Naive thymus-derived CD8-positive, alpha-beta T cell (primary cell): ENCODE measurements at places on chromosomes 6 and 20.

DNA sequence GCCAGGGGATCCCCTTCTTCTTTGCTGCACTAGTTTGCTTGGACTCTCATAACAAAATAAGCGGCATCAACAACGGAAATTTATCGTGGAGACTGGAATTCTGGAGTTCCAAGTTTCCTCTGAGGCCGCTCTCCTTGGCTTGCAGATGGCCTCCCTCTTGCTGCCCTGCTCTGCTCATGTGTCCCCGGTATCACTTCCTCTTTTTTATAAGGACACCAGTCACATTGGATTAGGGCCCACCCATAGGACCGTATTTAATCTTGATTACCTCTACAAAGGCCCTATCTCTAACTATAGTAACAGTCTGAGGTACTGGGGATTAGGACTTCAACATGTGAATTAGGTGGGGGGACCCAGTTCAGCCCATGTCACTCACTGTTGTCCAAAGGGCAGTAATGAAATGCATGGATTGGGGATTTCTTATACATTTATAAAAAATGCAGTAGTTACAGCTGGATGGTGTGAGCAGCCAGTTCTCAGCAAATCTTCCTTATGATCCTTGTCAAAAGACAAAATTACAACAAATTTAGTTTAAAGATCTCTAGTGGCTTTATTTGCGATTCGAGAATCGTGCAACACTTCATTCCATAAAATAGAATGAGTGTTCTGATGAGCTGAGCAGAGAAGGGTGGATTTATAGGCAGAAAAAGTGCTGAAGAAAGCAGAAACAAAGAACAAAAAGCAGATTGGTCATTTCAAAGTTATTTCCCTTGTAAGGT, 59.3 kb upstream of the AKAP12 start:
- no peaks in the 10 kb centered on the region for H3K4me1 ChIP-seq
- no peak for DNase-seq
- H3K4me3 ChIP-seq: no peak overlapping the region
- no peak overlapping the region for H3K27ac ChIP-seq

DNA sequence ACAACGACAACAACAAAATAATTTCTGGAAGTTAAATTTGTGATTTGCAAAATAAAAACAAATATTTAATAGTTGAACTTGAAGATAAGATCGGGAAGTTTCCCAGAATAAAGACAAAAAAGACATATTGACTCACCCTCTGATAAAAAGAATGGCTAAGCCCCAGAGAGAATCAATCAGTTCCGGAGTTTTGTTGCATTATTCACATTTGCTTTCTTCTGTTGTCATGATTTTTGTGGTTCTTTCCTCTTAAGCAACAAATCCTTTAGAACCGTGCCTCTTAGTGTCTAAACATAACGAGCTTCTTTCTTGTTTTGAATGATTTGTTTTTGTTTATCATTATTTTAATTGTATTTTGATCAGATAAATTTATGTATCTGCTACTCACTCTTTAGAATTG, 337.7 kb upstream of the PRND start:
- DNase-seq: no peak
- no peaks in the 10 kb centered on the region for H3K36me3 ChIP-seq
- peaks cover 19% of the 10 kb centered on the region for H3K27me3 ChIP-seq
- H3K27ac ChIP-seq: no peak overlapping the region

DNA sequence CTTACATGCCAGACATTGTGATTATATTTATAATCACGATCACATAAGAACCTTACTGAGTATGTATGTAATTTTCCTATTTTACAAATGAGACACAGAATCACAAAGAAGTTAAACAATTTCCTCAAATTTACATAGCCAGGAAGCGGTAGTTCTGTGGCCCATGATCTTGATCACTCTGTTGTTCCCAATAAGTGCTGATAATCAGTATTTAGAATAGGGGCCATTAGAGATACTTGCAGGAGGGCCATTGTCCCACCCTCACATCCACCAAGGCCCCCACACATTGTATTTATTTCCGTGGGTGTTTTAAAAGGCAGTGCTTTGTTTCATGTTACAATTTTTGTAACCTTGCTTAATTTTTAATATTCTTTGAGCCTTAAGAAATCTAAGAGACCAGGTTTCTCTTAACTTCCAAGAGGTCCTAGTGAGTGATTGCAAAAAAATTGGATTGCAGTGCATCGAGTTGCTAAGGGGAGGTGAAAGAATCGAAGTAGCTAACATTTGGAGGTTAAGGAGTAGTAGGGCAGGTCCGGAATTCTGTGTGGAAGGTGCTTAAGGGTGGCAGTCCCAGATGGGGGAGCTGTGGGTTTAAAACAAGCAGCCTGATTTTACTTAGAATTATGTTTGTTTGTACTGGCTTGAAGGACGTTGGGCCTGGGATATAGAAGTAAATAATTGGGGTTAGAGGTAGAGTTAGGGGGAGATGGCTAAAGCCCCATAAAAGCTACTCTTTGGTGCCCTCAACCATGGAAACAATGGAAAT, 339.4 kb downstream of the CDKAL1 start:
- no peaks in the 10 kb centered on the region for H3K4me1 ChIP-seq
- peaks cover 14% of the 10 kb centered on the region for H3K36me3 ChIP-seq
- DNase-seq: no peak
- no peaks in the 10 kb centered on the region for H3K27me3 ChIP-seq

- H3K36me3 ChIP-seq: peaks cover 30% of the 10 kb centered on the region
- H3K4me3 ChIP-seq: no peak overlapping the region
- no peaks in the 10 kb centered on the region for H3K27me3 ChIP-seq
- no peak for DNase-seq
Observed at GRCh38 chr6:25997921-25998320, 35.3 kb downstream of the TRIM38 start.

- H3K4me3 ChIP-seq: peak overlapping the region; percentile 99
- H3K36me3 ChIP-seq: peaks cover 58% of the 10 kb centered on the region
- peak; percentile 44 for DNase-seq
- H3K27me3 ChIP-seq: no peaks in the 10 kb centered on the region
- peak overlapping the region; percentile 96 for H3K27ac ChIP-seq
Observed at GRCh38 chr6:37173493-37174195, 3.7 kb downstream of the PIM1 start.

GRCh38 chr6:122610690-122611455, 668 bp downstream of the PKIB start:
- H3K27me3 ChIP-seq: peaks cover 12% of the 10 kb centered on the region
- H3K4me3 ChIP-seq: peak overlapping the region; percentile 84
- H3K27ac ChIP-seq: no peak overlapping the region
- peaks cover 9% of the 10 kb centered on the region for H3K4me1 ChIP-seq
- no peaks in the 10 kb centered on the region for H3K36me3 ChIP-seq

DNA sequence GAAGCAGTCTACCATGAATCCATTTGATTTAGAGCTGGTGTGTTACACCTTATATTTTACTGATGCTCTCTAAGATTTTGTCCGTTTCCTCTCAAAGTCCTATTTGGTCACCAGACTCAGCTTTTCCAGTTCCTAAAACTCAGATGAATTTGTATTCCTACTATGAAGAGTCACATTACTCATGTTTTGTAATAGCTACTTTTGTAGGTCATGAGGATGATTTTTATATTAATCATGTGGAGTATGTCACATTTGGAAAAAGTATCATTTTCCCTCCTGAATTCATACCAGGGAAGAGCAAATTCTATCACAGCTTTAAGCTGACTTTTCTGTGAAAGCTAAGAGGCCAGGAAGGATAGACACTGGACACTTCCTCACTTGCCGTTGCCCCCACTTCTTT, 140.6 kb upstream of the SCGN start:
- H3K27ac ChIP-seq: no peak overlapping the region
- H3K4me1 ChIP-seq: no peaks in the 10 kb centered on the region
- H3K4me3 ChIP-seq: no peak overlapping the region
- no peak for DNase-seq
- peaks cover 27% of the 10 kb centered on the region for H3K36me3 ChIP-seq
- H3K27me3 ChIP-seq: no peaks in the 10 kb centered on the region

GRCh38 chr6:143993965-143994646, 14.0 kb downstream of the PLAGL1 start:
- H3K27me3 ChIP-seq: peaks cover 3% of the 10 kb centered on the region
- H3K27ac ChIP-seq: no peak overlapping the region
- H3K36me3 ChIP-seq: no peaks in the 10 kb centered on the region
- H3K4me1 ChIP-seq: no peaks in the 10 kb centered on the region

GRCh38 chr20:10300582-10301446, 82.2 kb downstream of the SNAP25 start:
- H3K4me1 ChIP-seq: no peaks in the 10 kb centered on the region
- no peak overlapping the region for H3K4me3 ChIP-seq
- no peaks in the 10 kb centered on the region for H3K36me3 ChIP-seq
- H3K27ac ChIP-seq: no peak overlapping the region

- H3K4me1 ChIP-seq: no peaks in the 10 kb centered on the region
- peaks cover 24% of the 10 kb centered on the region for H3K27me3 ChIP-seq
- no peaks in the 10 kb centered on the region for H3K36me3 ChIP-seq
- no peak overlapping the region for H3K27ac ChIP-seq
Observed at GRCh38 chr6:84103029-84103428, 69.5 kb downstream of the MRAP2 start.

- H3K27me3 ChIP-seq: no peaks in the 10 kb centered on the region
- DNase-seq: no peak
- peak overlapping the region; percentile 57 for H3K27ac ChIP-seq
- peak overlapping the region; percentile 91 for H3K4me3 ChIP-seq
Observed at GRCh38 chr6:119350202-119350951, 816 bp upstream of the MAN1A1 start.

- H3K36me3 ChIP-seq: peaks cover 2% of the 10 kb centered on the region
- no peaks in the 10 kb centered on the region for H3K27me3 ChIP-seq
- no peak for DNase-seq
- no peaks in the 10 kb centered on the region for H3K4me1 ChIP-seq
- H3K27ac ChIP-seq: no peak overlapping the region
- no peak overlapping the region for H3K4me3 ChIP-seq
Observed at GRCh38 chr6:169902070-169902469, 150.6 kb downstream of the ERMARD start.

DNA sequence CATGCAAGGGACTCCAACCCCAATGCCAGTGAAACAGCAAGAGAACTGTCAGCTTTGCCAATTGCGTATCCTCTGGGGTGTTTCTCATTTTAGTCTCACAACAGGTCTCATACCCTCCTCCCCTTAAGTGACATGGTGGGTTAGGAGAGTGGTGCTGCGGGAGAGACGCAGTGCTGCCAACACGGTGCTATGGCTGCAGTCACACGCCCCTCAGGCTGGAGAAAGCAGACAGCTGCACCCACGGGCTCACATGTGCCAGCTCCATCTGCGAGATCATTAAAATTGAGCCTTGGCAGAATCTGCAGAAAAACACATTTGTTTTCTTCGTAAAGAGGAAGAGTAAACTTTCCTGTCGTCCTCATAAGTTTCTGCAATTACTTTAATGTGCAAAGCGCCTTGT, 114.7 kb downstream of the ANKRD60 start:
- no peaks in the 10 kb centered on the region for H3K36me3 ChIP-seq
- no peaks in the 10 kb centered on the region for H3K4me1 ChIP-seq
- no peak for DNase-seq
- peaks cover 32% of the 10 kb centered on the region for H3K27me3 ChIP-seq
- no peak overlapping the region for H3K4me3 ChIP-seq

DNA sequence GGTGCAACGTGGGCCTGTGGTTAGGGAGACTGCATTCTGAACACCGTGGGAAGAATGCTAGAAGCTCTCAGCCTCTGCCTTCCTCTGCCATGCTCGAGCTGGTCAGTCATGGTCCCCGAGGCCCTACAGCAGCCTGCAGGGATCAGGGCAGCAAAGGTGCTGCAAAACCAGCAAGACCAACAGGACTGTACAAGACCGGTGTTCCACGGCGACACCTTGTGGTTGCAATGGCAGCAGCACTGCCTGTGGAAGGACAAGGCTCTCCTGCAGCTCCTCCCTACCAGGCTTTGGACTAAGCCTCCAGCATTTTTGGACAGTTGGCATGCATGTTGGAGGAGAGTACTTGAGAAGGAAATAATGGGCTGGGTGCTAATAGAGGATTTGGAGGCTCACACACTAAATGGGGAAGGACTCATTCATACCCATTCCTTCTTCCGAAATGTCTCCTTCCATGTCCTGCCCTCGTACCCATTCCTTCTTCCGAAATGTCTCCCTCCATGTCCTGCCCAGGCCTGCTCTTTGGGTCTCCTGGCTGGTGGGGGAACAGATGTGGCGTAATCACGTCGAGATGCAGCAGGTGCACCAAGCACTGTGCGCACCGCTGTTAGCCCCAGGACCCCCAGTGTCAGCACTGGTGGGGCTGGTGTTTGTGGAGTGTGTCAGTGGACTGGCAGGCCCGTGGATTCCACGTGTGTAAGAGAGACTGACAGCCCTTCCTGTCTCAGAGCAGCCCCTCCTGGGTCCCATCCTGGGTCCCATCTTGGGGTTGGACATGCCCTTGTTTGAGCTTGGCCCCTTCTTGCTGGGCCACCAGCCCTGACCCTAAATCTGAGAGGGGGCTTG, 18.6 kb upstream of the MYT1 start:
- no peak for DNase-seq
- H3K4me3 ChIP-seq: no peak overlapping the region
- no peak overlapping the region for H3K27ac ChIP-seq
- no peaks in the 10 kb centered on the region for H3K36me3 ChIP-seq
- H3K27me3 ChIP-seq: peaks cover 19% of the 10 kb centered on the region

DNA sequence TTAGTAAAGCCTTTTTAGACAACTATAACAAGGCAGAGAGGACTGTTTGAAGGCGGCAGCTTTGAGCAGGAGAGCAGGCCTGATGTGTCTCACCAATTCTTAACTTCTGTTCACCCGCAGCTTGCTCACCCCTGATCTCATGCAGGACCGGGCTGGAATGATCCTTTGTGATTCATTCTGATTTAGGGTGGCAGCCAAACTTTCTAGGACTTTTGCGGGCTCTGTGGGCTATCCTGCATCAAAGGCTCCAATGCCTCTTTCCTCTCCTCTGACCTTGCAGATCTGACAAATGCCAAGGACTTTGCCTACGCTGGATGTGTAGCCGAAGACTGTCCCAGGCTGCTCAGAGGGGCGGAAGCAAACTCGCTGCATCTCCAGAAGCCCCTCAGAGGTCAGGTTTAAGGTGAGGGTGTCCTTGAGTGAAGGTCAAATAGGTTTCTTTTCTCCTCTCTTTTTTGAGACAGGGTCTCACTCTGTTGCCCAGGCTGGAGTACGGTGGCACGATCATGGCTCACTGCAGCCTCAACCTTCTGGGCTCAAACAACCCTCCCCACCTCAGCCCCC, 72.3 kb downstream of the VEGFA start:
- no peak overlapping the region for H3K27ac ChIP-seq
- peaks cover 3% of the 10 kb centered on the region for H3K27me3 ChIP-seq
- no peaks in the 10 kb centered on the region for H3K36me3 ChIP-seq

- no peak overlapping the region for H3K4me3 ChIP-seq
- no peak overlapping the region for H3K27ac ChIP-seq
- DNase-seq: no peak
- H3K4me1 ChIP-seq: peaks cover 10% of the 10 kb centered on the region
- no peaks in the 10 kb centered on the region for H3K27me3 ChIP-seq
Observed at GRCh38 chr20:63544958-63545516, 2.5 kb downstream of the SRMS start.

- DNase-seq: peak; percentile 59
- H3K4me3 ChIP-seq: no peak overlapping the region
- no peaks in the 10 kb centered on the region for H3K36me3 ChIP-seq
- peaks cover 19% of the 10 kb centered on the region for H3K27me3 ChIP-seq
- H3K4me1 ChIP-seq: peaks cover 21% of the 10 kb centered on the region
Observed at GRCh38 chr6:53728570-53729194, 63.1 kb upstream of the KLHL31 start.
